ENCODE measurements at places on chromosomes 4 and X. TPM values are rescaled to one million over a fixed set of nuclear protein-coding genes. Genes with fewer than 3 reads are reported as not detected.

Gene AFM
- polyA plus RNA-seq, result not detected

Gene ARL9
- 0.15 TPM for polyA plus RNA-seq

Gene FABP2
- 153 TPM for polyA plus RNA-seq

Gene DGKK
- polyA plus RNA-seq, result not detected

Gene NIPAL1
- polyA plus RNA-seq, result not detected

Gene DNAAF6
- not detected for polyA plus RNA-seq

Measured in aorta (tissue), 5 donors.